ENCODE measurements at places on chromosomes 3 and 15.

DNA sequence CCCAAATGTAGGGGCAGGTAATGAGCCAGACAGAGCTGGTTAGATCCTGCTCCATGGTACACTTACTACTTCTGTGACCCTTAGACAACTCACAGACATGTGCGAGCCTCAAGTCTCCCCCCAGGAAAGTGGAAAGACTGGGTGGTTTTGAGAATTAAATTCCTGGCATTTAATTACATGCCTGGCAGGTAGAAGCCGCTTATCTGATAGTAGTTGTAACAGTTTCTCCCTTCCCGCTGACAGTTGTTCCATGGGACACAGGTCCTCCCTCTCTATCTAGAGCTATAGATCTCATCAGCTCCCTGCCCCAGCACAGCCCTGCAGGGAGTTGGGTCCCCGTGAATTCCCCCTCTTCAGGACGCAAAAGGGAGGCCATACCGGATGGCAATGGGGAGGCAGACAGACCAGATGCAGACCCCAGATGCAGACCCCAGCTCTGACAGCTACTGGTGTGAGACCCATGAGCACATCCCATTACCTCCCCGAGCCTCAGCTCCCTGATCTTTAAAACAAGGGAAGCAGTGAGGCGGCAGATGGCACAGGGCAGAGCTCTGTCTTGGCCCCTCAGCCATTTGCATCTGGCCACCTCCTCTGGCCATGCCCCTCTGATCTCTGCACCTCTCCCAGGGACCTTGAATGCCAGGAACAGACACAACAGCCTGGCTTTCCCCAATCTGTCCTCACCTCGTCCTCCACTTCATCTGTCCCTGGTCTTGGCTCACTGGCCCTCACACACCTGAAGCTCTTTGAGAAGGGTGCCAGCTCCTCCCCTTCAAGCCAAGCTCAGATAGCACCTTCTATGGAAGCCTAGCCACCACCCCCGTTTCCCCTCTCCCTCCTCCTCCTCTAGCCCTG, 34.1 kb upstream of the NR2C2 start:
- DNase-seq = no peak

- DNase-seq = no peak
Measured at GRCh38 chr15:58459045-58459444, 27.3 kb downstream of the LIPC start.

DNA sequence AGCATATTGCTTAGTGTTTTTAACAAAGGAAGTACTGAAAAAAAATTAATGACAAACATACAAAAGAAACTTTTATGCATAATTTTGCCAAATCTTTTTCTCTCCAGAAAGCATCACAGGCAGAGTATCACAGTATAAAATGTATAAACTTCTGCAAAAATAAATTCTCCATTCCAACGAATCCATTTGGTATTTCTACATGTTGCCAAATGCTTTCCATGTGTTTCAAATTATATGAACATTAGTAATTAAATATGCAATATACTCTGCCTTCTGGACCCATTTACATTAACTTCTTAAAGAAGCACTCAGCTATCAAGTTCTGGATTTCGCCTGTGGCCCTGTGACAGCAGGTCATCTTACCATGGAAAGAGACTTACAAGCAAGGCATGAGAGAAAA, 189.1 kb upstream of the ALCAM start:
- DNase-seq = no peak

GRCh38 chr3:142285083-142285517, 59.7 kb upstream of the GK5 start:
- DNase-seq = no peak

- DNase-seq = no peak
Measured at GRCh38 chr3:123683505-123684154, 98.8 kb upstream of the HACD2 start.

- peak; percentile 55 for DNase-seq
Measured at GRCh38 chr15:35522061-35522460, 23.9 kb downstream of the DPH6 start.

GRCh38 chr3:116070061-116070460, 375.2 kb downstream of the LSAMP start:
- DNase-seq = peak; percentile 63

DNA sequence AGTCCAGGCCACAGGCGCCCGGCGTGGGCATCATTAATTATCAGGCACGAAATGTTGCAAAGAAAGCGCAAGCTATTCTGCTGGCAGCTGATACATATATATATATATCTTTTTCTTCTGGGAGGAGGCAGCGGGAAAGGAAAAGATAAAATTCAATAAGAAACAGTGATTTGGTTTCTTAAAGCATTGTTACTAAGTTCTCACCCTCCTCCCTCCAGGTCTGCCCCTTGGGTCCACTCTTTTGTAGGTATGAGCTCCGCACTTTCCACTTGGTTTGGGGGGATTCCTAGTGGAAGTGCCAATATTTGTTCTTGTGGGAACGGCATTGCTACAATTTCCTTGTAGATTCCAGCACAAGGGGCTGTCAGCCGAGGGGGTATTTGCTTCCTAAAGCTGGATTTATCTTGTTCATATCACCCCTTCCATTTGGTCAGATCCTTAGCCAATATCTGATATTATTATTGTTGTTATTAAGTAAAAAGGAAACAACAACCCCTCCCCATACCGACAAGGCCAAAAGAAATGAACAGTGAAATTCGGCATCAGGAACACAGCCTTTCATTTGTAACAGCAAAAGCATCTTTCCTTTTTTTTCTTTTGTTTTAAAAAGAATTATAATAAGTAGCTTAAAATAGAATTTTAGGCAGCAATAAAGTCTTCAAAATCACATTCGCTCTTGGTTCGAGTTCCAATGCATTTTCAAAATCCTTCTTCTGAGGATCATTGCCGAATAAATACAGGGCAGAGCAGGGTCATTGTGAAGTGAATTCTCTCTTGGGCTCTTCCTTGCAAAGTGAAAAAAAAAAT, 15.6 kb downstream of the ZIC1 start:
- DNase-seq = peak; percentile 47

- no peak for DNase-seq
Measured at GRCh38 chr3:142657033-142657432, 60.8 kb downstream of the PLS1 start.

GRCh38 chr15:95363646-95364045, 966.9 kb upstream of the NR2F2 start:
- DNase-seq = no peak

DNA sequence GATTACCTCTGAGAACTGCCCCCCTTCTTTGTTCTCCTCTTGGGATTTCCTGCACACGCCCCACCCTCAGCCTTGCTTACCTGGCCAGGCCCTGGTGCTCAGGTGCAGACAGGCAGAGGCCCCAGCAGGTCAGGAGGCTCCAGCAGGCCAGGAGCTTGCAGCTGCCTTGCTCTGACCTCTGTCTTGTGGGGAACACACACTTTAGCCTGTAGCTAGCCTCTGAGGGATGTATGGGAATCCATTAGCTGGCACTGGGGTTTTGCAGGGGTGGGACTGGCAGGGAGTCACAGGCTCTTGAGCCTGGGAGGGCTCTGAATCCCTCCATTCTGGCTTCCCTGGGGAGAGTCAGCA, 2.7 kb downstream of the SMAD6 start:
- no peak for DNase-seq

DNA sequence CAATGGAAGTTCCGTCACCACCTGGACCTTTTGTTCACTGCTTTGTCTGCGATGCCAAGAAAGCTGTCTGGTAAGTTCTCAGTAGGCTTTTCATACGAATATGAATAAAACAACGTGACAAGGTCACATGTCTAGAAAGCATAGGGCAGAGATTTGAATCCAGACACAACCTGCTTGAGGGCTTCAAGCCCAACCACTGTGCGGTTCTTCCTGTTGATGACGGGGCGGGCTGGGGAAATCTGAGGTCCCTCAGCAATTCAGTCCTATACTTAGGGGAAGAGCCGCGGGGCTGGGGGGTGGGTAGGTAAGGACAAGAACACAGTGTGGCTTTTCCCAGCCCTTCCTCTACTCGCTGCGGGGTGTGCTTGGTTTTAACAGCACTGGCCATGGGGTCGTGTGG, 32.4 kb upstream of the SMAD3 start:
- DNase-seq = no peak

- no peak for DNase-seq
Measured at GRCh38 chr3:122668930-122669730, 11.5 kb upstream of the PARP14 start.

DNA sequence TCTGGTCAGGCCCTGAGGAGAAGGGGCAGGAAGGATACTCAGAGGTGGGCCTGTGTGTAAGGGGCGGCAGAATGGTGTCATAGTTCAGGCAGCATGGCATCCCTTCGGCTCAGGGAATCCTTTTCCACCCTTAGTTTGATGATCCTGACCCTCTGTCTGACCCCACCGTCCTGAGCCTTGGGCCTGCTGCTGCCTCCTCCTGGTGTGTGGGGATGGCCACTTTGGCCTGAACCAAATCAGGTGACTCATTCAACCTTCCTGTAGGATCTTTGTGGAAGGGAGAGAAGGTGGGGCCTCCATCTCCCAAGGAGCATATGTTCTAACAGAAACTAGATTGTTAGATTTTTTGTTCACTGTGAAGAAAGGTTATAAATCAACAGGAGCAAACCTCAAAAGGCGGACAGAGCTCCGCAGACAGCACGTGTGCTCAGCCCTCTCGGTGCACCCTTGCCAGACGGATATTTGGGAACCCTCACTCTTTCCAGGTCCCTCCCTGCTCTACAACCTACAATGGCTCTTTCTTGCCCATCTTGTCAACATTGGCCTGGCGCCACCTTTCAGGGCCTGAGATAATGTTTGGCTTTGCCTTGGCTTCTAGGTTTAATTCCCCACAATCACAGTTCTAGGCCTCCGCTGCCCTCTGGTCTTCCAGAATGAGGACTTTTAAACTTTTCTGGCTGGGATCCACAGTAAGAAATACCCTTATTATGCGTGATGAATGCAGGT, 21.7 kb downstream of the THSD4 start:
- DNase-seq = no peak

DNA sequence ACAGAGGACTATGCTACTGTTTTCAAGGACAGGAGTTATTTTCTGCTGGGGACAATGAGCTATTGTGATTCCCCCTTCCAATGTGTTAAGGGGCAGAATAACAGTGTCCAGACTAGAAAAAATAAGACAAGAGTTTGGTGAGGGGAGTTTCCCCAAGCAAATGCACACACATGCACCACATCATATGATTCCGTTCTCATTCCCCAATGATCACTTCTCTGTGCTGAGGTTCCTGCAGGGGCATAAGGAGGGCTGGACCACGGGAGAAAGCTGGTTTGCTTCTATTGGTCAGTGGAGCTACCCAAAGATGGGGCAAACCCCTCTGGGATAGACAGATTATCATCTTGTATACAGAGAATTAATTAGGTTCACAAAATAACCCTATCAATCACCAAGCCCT, 80.6 kb downstream of the RBPMS2 start:
- DNase-seq = no peak

DNA sequence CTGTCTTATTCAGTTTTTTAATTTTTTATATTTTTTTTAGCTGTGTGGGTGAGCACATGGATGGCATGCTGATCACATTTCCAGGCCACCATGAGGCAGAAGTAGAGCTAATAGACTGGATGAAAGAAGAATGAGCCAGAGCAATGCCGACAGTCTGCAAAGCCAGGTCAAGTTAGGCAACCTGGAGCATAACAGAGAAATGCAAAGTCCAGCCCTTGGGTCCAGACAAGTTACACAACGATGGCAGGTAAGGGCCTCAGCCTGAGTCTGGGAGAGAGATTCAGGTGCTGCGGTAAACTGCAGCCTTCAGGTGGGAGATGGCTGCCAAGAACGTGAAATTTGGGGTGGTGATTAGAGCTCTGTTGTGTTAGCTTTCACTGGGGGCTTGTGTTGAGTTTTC, 84.0 kb upstream of the CACNA2D3 start:
- no peak for DNase-seq

- no peak for DNase-seq
Measured at GRCh38 chr3:156461889-156462288, 93.0 kb downstream of the SSR3 start.

DNA sequence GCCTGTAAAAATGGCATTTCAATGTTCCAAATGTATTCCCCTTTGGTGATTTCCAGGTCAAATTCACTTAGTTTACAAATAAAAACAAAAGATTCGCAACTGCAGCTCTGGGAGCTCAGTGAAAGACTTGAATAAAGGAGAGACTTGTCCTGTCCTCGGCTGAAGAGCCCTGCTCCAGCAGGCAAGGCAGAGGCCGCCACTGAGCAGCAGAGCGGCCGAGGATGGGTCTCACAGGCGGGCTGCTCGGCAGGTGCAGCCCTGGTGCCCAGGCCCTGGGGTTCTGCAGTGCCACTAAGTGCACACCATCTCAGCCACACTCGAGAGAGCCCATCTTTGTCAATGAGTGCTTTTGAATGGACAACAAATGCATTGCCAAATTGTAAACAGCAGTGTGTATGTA, 856.2 kb downstream of the AGBL1 start:
- DNase-seq = no peak

DNA sequence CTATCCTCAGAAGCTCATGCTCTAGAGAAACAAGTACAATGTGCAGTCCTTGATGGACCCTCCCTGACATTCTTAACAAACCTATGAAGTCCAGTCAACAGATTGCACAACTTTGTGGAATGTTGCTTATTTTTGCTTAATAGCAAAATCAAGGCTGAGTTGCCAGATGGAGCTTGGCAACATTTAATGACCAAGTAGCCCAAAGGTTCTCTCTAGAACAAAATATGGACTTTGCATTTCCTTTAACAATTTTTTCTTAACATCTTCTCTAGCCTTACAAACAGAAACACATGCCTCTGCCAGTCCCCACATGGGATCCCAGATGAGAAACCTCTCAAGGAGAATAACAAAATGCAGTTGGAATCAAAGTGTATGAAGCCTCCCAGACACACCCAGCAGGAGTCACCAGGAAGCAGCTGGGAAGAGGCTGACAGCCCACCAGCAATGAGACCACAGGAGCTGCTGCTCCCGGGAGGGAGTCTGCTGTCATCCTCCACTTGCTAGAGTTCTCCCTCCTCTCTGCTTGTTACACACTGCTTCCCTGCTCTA, 422.5 kb upstream of the CDIN1 start:
- no peak for DNase-seq

DNA sequence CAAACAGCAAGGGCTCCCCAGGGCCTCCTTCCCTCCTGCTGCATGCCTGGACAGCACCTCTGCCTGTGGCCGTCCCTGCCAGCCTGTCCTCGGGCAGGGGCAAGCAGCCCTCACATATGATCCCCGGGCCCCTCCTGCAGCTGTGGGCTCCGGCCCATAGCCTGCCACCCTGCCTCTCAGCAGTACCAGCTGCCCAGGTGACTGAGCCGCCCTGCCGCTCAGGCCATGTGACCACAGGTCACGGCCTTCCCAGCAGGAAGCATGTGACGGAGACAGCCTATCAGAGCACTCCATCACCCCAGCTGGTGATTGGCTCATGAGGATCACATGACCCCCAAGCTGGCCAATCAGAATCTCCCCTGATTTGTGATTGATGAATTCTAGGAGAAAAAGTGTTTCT, 23.9 kb downstream of the ALDH1L1 start:
- no peak for DNase-seq

GRCh38 chr3:108117241-108117775, 26.5 kb upstream of the CD47 start:
- peak; percentile 21 for DNase-seq

DNA sequence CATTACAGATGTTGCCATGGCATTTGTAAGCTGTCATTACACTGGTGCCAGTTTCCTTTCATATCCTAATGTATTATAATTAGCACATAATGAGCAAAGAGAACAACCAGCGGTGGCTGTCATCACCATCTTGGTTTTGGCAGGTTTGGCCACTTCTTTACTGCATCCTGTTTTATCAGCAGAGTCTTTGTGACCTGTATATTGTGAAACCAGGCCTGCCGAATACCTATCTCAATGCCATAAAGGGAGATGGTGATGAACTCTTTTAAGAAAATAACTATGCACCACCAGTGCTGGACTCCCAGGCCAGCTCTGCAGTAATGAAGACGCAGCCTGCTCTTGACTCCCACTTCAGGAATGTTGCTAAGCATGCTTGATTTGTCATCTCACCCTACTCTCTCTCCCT, 458.1 kb upstream of the NR2F2 start:
- DNase-seq = no peak
